Motor neuron (in vitro differentiated cells): ENCODE measurements at places on chromosomes 4 and X. TPM values are rescaled to one million over a fixed set of nuclear protein-coding genes. Genes with fewer than 3 reads are reported as not detected.

DNA sequence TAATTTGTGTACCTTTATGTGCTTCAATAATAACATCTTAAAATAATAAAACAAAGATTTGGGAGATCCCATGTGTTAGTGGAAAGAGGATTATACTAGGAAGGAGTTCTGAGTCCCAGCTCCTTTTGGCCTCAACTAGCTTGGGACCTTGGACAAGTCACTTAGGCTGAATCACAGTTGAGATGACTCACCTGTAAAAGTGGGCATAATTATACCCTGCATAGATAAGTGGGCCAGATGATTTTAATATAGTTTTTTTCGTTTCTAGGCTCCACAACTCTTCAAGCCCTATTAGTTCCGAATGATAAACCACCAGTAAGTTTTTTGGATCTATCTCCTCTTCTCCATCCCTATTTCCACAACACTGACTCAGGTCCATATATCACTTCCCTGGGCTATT, 131.8 kb downstream of the ENOX2 start:
- no peak for ATAC-seq

The PIR gene
- 41.6 and 41.9 TPM in 2 replicates for total RNA-seq

The NPY5R gene
- 0.46 and 0.59 TPM in 2 replicates for total RNA-seq

The VCX gene
- total RNA-seq = not detected in 2 replicates

- no peak for ATAC-seq
Measured at GRCh38 chr4:17335371-17335770, 176.5 kb downstream of the QDPR start.

- no peak for ATAC-seq
Measured at GRCh38 chrX:124239911-124240310, 92.5 kb upstream of the TEX13D start.

- no peak for ATAC-seq
Measured at GRCh38 chr4:145697332-145697731, 17.4 kb downstream of the C4orf51 start.

The IL15 gene
- 0.15 and 0.21 TPM in 2 replicates for total RNA-seq

The TLL1 gene
- 0.05 and 0.09 TPM in 2 replicates for total RNA-seq

DNA sequence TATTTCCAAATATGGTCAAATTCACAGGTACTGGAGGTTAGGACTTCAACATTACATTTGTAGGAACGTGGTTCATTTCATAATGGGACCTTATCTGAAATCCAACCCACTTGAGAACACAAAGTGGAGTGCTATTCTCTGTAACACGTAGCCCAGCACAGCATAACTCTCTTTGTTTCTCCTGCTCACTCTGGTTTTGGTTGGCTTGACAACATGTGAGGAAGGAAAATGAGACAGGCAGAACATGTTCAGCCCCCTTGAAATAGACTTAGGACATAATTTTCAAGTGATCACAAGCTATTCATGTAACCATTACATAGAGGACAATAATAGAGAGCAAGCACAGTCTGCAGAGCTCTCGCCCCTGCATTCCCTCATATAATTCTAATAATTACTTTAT, 115.1 kb upstream of the SMIM10 start:
- no peak for ATAC-seq

The ITM2A gene
- 2.0 and 2.4 TPM in 2 replicates for total RNA-seq

- no peak for ATAC-seq
Measured at GRCh38 chr4:153542834-153543233, 76.7 kb downstream of the TMEM131L start.

The PDS5A gene
- total RNA-seq = 67.3 and 70.5 TPM in 2 replicates
